Ecto neural progenitor cell (in vitro differentiated cells): ENCODE measurements at places on chromosomes 11 and 22.
A peak's percentile ranks its signal among the peaks of the same experiment; 100 is the strongest.

GRCh38 chr22:22422629-22423112, 85.9 kb downstream of the ZNF280B start:
- peak; percentile 85 for DNase-seq

- peak; percentile 59 for DNase-seq
Observed at GRCh38 chr22:26974914-26975803, 317.8 kb downstream of the MIAT start.

DNA sequence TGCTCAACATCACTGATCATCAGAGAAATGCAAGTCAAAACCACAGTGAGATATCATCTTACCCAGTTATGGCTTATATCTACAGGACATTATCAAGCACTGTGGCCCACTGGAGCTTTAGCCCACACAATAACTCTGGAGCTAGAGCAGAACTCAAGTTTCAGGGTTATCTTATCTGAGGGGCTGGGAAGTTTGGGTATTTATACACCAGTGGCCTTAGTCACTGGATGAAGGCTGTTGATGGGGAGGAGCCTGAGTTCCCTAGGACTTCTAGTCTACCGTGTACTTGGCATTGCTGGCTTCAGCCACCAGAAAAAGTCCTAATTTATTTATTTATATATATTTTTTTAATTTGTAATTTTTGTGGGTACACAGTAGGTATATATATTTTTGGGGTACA, 19.3 kb downstream of the HSD17B12 start:
- no peak for DNase-seq

GRCh38 chr22:39501644-39502108, 414 bp upstream of the MIEF1 start:
- no peak for DNase-seq

DNA sequence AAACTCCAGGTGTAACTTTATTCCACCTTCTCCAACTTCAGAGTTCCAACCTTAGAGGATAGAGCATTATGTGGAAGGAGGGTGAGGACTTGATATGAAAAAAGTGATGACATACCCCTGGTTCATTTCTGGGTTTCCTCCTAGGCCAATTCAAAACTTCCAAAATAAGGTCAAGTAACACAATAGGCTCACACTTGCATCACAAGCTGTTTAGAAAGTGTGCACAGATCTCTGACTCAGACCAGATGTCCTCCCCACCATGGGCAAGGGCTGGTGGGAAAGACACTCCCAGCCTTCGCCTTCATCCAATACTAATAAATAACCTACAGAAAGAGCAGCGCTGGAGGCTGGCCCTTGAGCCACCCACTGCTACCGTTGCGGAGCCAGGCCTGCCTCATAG, 5.8 kb upstream of the BUD13 start:
- no peak for DNase-seq

GRCh38 chr11:28606930-28607329, 498.7 kb downstream of the METTL15 start:
- no peak for DNase-seq

GRCh38 chr11:46913484-46913883, 4.9 kb downstream of the LRP4 start:
- DNase-seq = no peak

GRCh38 chr11:125295931-125296330, 131.4 kb downstream of the PKNOX2 start:
- DNase-seq = no peak

DNA sequence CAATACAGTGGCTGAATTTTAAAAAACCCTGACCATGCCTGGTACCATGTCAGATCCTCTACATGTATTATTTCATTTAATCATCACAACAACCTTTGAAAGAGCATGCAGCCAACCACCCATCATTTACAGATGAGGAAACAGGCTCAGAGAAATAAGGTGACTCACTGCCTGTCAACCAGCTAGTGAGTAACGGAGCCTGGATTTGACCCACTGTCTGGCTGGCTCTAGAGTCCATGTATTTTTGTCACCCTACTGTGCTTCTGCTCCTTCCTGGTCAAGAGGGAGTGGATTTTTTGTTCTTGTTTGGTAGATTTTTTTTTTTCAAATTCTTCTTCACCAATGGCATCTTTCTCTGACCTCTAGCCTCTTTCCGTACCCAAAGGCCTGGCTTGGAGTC, 77.4 kb downstream of the CWC15 start:
- no peak for DNase-seq

- DNase-seq = no peak
Observed at GRCh38 chr11:33984682-33985389, 66.7 kb upstream of the CAPRIN1 start.

GRCh38 chr11:16001044-16001568, 355.2 kb downstream of the SOX6 start:
- no peak for DNase-seq

DNA sequence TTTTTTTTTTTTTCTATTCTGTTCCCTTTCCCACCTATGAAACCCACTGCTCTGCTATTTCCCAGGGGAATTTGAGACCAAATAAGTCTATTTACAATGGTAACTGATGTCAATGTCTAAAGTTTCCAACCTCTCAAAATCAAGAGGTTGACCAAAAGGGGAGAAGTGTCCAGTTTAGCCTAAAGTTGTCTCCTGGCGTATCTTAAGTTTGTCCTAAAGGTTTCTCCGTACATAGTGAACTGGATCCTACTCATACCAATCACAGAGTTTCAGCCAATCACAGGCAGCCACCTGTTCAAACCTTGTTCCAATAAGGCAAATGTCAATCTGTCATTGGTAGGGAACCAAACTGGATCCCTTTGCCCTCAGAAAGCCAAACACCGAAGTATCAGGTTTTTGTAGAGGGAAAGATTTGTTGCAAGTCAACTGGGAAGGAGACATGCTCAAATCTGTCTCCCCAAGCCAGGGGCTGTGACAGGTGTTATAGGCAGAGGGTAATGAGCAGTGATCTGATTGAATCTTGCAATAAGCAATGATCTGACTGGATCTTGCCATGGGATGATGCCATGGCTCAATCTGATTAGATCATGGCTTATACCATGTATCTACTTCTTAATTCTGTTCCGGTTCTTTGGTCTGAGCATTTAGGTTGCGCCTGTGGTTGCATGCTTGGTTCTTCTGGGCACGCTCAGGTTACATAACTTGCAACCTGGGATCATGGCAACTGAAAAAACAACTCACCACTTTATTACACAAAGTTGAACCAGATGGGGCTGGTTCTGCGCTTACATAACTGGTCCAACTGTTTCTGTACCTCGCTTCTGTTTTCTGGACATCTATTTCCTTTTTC, 1.1 kb upstream of the VPS37C start:
- DNase-seq = no peak

- DNase-seq = no peak
Observed at GRCh38 chr11:118691926-118692830, 12.7 kb upstream of the TREH start.

- DNase-seq = no peak
Observed at GRCh38 chr11:110921742-110922521, 209.7 kb upstream of the ARHGAP20 start.

GRCh38 chr22:42169055-42169469, 38.5 kb upstream of the CYP2D6 start:
- DNase-seq = peak; percentile 87

DNA sequence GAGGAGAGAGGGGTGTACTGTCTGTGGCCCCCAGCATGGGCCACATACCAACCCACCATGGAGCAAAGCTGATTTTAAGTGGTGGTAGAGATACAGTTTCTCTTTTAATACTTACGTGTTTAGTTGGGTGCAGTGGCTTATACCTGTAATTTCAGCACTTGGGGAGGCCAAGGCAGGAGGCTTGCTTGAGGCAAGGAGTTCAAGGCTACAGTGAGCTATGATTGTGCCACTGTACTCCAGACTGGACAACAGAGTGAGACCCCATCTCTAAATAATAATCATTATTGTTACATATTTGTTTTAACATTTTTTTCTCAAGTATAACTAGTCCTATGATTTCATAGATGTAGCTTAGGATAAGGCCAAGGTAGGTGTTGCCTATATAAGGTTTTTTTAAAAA, 8.8 kb downstream of the GGA1 start:
- no peak for DNase-seq

DNA sequence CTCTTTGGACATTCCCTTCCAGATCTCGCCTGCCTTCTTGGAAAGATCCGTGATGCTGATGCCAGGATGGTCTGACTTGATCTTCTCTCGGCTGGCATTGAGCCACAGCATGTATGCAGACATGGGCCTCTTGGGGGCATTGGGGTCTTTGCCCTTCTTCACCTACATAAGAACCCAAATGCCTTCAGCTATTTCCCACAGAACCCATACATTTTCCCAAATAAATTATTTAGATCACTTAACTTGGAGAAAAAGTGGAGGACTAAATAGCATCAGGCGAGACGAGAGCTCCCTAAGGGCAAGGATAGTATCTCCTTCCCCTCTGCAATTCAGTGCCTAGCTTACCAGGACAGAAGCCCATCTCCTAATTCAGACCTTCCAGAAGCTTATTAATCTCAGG, 3.0 kb upstream of the TNKS1BP1 start:
- no peak for DNase-seq

DNA sequence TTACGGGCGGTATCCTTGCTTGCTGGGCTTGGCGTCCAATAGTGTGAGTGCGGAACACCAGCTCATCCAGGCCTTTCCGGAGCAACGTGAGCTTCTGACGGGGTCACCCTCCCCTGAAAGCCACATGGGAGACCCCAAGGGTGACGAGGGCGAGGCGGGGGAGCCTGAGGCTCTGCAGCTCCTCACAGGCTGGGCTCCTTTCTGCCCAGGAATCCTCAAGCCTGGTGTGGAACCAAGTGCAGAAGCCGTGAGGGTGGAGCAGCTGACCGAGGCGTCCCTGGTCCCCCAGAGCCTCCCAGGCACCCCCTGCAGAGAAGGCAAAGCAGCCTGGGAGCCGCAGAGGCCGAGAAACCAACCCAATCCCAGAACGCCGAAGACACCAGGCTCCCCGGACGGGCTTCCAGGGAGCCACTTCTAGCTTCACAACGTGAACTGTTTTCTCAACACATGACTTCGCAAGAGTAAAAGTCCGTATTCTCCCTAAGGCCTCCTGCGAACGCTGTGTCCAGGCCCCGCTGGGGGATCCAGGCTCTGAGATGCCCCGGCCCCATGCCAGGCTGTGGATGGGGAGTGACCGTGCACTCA, 530.3 kb downstream of the BRD1 start:
- peak; percentile 28 for DNase-seq

DNA sequence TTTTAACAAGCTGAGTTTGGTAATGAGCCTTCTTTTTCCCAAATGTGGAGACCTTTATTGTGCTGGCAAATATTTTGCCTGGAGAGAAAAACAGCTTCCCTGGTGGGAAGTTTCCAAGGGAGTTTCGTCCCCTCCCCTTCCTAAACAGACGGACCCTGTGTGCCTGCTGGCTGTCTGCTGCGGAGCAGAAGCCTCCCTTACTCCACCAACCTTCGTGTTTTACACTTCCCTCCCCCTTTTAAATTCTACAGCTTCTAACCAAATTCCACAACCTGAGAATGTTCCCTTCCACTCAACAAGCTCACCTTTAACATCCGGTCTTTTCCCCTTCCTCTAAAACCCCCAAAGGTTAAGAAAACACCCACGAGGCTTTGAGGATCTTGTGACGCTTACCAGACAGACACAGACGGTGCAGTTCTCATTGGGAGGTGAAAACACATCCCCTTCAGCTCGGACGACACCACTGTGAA, 17.1 kb downstream of the VWCE start:
- no peak for DNase-seq

GRCh38 chr11:92376146-92376599, 151.6 kb downstream of the FAT3 start:
- DNase-seq = no peak

DNA sequence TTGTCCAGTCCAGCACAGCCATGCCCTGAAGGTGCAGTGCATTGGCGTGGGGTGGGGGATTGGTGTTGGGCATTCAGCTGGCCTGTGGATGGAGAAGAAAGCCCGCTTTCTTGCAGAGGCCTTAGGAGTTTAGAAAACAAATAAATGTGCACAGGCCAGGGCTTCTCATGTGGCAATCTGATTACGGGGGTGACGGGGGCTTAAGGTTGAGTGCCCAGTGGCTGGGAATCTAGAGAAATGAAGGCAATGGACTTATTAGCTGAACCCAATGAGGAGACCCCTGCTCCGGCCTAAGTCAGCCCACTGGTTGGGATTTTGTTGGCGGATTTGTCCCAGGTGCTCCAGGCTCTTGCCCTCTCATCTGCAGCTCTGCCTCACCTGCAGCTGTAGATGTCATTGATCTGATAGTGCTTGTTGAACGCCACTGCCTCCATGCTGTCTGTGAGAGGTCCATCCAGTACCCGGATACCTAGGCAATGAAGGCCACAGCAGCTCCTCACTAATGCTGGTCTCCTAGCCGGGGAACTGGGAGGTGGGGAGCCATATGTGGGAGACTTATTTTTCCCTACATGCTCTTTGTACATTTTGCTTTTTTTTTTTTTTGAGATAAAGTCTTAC, 6.2 kb downstream of the PCSK7 start:
- DNase-seq = no peak

- no peak for DNase-seq
Observed at GRCh38 chr11:35918716-35919115, 25.1 kb upstream of the LDLRAD3 start.

DNA sequence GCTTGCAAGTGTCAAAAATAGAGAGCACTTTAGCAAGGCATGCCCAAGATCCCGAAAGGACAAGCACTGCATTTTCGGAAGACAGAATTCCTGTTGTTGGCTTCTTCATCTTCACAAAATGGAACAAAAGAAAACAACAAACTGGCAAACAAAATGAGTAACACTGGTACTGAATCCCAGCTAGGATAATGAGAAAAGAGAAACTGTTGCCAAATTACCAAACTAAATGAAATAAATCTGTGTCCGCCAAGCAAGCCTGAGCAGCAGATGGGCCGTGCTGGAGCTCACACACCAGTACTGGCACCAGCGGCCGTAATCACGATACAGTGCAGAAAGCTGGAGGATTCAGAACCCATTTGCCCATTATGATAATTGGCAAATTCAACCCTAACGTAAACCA, 30.6 kb downstream of the TUB start:
- no peak for DNase-seq

GRCh38 chr11:99568808-99569207, 548.1 kb downstream of the CNTN5 start:
- no peak for DNase-seq

- DNase-seq = no peak
Observed at GRCh38 chr11:78313181-78313795, 104.3 kb downstream of the GAB2 start.
